ENCODE measurements at places on chromosomes 2 and 18. TPM values are rescaled to one million over a fixed set of nuclear protein-coding genes. Genes with fewer than 3 reads are reported as not detected.

- DNase-seq, result no peak
Observed at GRCh38 chr2:198073253-198073652, 268.9 kb downstream of the PLCL1 start.

- DNase-seq, result no peak
Observed at GRCh38 chr2:179344280-179344964, 79.8 kb upstream of the SESTD1 start.

GRCh38 chr18:78133729-78134128 is 845.9 kb upstream of the SALL3 start:
- DNase-seq, result no peak

GRCh38 chr18:984004-984403 is 79.3 kb downstream of the ADCYAP1 start:
- no peak for DNase-seq

- no peak for DNase-seq
Observed at GRCh38 chr18:7558769-7559168, 8.3 kb upstream of the PTPRM start.

DNA sequence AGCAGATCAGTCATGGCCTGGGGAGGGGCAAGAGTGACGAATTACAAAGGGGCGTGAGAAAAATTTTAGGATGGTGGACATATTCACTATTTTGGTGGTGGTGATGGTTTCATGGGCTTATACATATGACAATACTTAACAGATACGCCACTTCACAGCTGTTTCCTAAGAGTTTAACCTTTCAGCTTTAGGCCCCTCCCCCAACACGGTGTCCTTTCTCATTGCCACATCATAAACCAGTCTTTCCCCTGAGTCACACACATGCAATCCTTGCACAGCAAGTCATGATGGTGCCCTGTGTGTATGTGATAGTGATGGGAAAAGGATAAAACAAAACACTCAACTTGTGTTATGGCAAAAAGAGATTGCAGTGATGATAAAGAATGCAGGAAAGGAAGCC is 47.6 kb upstream of the IL1R1 start:
- no peak for DNase-seq

DNA sequence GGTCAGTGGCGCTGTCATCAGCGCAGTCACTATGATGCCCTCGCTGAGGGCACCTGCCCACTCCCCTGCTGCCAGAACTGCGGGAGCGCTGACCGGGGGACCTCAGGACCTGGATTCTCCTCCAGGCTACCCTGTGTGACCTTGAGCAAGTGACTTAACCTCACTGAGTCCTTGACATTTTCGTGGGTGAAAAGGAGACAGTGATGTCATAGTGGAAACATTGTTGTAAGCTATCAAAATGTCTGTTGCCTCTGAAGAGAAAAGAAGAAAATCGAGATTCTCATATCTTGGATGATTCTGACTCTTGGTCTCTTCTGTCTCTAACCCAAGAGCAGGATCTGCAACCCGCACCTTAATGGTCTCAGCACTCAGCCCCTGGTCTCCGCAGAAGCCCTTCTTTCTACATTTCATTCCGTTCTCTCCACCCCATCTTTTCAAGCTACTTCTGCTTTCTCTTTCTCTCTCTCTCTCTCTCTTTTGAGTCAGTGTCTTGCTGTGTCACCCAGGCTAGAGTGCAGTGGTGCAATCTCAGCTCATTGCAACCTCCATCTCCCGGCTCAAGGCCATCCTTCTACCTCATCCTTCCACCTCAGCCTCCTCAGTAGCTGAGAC is 978 bp upstream of the TUBA4A start:
- DNase-seq, result no peak

- DNase-seq, result no peak
Observed at GRCh38 chr2:208638059-208638458, 231.5 kb downstream of the PTH2R start.

- DNase-seq, result no peak
Observed at GRCh38 chr18:36372903-36373311, 75.4 kb downstream of the FHOD3 start.

DNA sequence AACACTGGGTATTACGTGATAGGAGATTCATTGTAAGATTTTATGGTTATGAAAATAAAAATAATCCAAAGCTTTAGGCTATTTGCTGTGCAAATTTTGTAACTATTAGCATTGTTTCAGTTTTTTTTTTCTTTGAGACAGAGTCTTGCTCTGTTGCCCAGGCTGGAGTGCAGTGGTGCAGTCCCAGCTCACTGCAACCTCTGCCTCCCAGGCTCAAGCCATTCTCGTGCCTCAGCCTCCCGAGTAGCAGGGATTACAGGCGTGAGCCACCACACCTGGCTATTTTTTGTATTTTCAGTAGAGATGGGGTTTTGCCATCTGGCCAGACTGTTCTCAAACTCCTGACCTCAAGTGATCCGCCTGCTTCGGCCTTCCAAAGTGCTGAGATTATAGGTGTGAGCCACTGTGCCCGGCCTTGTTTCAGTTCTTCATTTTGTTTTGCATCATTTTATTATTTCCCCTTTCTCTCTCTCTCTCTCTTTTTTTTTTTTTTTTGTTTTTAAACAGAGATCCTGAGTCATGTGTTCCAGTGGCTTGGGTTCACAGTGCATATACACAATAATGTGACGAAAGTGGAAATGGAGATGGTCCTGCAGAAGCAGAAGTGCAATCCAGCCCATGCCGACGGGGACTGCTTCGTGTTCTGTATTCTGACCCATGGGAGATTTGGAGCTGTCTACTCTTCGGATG is 25.8 kb downstream of the CASP10 start:
- no peak for DNase-seq

DNA sequence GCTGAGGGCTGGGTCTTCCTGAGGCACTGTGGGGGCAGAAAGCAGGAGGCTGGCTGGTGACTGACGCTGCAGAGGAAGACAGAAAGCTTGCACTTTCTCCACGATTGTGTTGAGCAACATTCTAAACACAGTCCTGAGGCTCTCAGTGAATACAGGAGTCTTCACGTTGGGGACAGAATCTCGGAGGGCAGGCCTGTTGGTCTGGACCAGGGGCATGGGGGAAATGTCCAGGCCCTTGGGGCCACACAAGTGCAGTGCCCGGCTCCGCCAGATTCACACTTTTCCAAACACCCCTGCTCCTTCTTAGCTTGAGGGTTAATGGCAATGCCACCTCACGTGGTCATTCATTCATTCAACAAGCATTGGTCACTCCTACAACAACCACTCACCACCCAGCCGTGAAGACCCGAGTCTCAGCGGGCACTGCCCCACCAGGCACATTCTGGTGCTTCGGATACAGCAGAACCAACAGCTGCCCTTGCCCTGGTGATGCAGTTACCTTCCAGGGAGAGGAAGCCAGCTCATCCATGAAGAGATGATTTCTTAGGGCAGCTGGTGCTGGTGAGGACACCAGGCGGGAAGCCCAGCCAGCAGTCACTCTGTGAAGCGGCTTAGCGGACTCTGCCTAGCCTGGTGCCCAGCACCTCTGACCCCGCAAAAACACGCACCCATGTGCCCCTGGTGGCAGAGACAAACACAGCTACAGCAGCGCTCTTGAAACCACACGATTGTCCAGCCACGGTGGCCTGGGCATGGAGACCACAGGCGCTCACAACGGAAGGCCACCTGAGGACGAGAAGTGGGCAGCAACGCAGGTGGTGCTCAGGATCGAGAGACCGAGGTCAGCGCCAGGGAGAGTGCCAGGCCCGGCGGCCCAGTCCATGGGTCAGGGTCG is 10.9 kb upstream of the GPC1 start:
- DNase-seq, result no peak

DNA sequence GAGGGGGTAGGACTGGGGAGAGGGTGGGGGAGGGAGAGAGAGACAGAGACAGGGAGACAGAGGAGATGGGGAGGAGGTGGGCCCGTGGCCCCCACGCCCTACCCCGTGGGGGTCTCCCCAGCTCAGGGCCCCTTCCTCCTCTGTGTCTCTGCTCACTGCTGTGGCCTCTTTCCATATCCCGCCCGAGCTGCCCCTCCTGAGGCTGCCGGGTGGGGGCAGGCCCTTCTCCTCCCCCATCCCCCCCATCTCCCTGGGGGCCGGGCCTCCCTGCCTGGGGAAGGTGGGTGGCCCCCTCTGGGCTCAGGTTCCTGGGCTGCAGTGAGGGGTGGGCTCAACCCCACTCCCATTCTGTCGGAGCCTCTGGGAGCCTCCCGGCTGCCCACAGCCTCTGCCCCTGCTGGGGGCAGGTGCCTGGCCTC is 332 bp upstream of the PDCD1 start:
- DNase-seq, result no peak

- no peak for DNase-seq
Observed at GRCh38 chr2:55136138-55136541, 85.9 kb upstream of the RTN4 start.

DNA sequence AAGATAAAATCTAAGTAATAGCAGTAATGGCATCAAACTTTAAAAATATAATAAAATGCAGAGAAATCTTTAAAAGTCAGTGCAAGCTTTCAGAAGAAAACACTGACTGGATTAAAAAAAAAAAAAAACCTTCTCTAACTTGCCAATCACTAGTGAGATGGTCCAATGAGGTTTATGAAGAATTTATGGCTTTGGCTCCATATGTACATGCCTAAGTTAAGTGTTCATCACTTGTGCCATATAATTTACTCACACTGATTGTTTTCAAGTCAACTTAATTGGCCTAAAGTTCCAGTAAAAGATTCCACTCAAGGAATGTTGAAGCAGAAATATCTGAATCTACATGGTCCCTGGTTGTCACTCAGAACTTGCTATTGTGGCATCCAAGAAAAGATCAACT is 40.7 kb upstream of the RAB27B start:
- no peak for DNase-seq

DNA sequence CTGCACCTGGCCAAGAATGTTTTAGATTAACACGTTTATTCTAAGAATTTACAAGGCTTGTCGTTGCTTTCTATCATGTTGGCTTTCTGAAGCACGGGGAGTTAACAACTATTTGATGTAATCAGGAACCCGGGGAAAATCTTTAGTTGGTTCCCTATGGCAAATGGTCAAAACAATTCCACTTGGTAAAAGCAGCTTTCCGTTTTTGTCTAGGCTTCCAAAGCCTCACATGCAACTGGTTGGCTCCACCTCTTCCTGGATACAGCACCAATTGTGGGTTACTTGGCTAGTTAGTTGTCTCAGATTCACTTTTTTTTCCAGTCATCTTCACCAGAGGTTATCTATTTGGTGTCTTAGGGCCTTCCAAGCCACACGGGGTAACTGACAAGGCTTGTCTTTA is 2.8 kb downstream of the COLEC12 start:
- DNase-seq, result no peak

- DNase-seq, result no peak
Observed at GRCh38 chr2:164146441-164146840, 410.6 kb upstream of the FIGN start.

DNA sequence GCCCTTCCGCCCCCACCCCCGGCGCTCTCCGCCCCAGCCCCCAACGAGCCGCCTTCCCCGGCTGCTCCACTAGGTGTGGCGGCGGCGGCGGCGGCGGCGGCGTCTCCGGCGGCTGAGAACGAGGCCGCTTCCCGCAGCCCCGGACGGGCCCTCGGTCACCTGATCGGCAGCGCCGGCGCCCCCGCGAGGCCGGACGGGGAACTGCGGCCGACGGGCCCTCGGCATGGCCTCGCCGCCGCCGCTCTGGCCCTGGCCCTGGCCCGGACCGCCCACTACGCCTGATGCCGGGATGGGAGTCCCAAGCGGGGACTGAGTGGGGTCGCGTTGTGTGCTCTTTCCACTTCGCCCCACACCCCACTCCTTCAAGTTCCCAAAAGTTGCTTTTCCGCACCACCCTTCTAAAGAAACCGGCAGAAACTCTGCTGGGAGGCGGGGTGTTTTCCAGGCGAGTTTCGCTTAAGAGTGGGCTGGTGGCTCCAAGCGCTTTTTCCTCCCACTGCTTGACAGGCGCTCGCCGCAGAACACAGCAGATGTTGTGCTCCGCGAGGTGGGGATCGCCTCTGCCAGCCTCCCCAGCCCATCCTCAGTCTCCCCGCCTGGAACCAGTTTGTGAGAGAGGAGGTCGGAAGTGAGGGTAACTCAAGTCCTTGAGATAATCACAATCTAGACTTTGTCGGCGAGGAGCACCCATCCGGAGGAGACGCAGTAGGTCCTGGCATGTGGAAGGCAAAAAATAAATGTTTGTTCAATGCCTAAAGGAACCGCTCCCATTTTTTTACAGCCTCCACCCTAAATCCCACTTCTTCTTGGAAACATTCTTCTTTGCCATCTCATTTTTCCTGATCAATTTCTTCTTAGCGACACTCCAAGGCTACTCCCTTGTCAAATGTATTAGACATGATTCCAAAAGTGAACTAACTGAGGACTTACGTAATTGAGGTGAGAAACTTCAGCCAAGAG is at the start of gene NCKAP1:
Gene NCKAP1, minus strand, starts transcription at position 117 of the 960 bp plus-strand sequence. CDS start 358 bp downstream, outside the sequence.
- DNase-seq, result peak; percentile 100

GRCh38 chr2:61423714-61424113 is 47.2 kb downstream of the USP34 start:
- DNase-seq, result no peak

- DNase-seq, result peak; percentile 25
Observed at GRCh38 chr2:161250864-161251436, 57.3 kb upstream of the PSMD14 start.

GRCh38 chr2:235041918-235042575 is 90.2 kb downstream of the SH3BP4 start:
- no peak for DNase-seq

- no peak for DNase-seq
Observed at GRCh38 chr2:113407446-113408099, 29.9 kb upstream of the ZNG1B start.

DNA sequence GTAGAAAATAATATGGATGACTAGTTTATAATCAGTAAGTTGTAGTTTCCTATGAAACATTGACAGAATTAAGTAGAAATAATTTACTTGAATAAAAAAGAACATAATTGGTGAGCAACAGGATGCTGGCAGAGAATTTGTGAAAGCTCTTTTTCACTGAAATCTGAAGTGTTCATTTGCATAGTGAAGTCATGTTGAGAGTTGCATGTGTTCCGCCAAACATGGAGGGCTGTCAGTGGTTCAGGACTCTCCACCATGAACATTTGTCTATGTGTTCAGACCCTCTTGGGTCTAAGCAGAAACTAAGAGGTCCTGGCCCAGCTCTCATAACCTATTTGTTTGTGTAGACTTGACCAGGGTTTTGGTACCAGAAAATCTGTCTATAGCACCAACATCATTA is 182.5 kb upstream of the LINC00305 start:
- no peak for DNase-seq

- no peak for DNase-seq
Observed at GRCh38 chr2:200702646-200703118, 109.0 kb upstream of the BZW1 start.

GRCh38 chr18:56413862-56414261 is 224.5 kb downstream of the TXNL1 start:
- DNase-seq, result no peak

GRCh38 chr18:74874351-74874750 is 276.7 kb downstream of the ZNF407 start:
- no peak for DNase-seq

The CYP1B1 gene
- total RNA-seq, result 1.2 TPM

The CCDC178 gene
- total RNA-seq, result 5.3 TPM

The ANKMY1 gene
- total RNA-seq, result 5.6 TPM

The BBS5 gene
- total RNA-seq, result 3.2 TPM

The GPR155 gene
- total RNA-seq, result 1.7 TPM

The TMEM37 gene
- total RNA-seq, result 11.4 TPM

The GKN2 gene
- total RNA-seq, result 0.36 TPM

The GPAT2 gene
- 0.15 TPM for total RNA-seq

The MC5R gene
- 0.56 TPM for total RNA-seq

The WDR12 gene
- total RNA-seq, result 33.5 TPM

The MYO3B gene
- 1.3 TPM for total RNA-seq

The IL1RN gene
- total RNA-seq, result not detected

The TRIM43B gene
- total RNA-seq, result 0.23 TPM

The PDE1A gene
- 21.6 TPM for total RNA-seq

The ARHGEF33 gene
- 0.69 TPM for total RNA-seq
